ENCODE measurements at places on chromosomes 6 and 20.
A peak's percentile ranks its signal among the peaks of the same experiment; 100 is the strongest.

- DNase-seq: no peak
Observed at GRCh38 chr6:105112577-105112976, 67.2 kb downstream of the POPDC3 start.

DNA sequence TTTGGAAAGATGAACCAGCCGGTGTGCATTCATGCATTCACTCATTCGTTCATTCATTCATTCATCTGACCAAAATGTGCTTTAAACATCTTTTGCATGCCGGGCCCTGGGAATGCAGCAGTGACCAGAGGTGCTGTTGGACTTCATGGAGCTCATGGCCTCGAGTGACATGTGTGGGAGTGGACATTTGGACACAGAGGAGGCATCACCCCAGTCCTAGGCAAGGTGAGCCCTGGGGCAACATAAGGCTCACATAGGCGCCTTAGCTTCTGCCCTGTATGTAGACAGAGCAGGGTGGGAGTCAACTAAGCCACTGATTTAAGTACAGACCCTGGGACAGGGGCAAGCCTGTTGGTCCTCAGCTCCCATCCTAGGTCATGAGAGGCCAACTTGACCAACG lies 71.6 kb downstream of the STK35 start:
- no peak for DNase-seq

- no peak for DNase-seq
Observed at GRCh38 chr6:134491477-134491876, 173.6 kb upstream of the SGK1 start.

DNA sequence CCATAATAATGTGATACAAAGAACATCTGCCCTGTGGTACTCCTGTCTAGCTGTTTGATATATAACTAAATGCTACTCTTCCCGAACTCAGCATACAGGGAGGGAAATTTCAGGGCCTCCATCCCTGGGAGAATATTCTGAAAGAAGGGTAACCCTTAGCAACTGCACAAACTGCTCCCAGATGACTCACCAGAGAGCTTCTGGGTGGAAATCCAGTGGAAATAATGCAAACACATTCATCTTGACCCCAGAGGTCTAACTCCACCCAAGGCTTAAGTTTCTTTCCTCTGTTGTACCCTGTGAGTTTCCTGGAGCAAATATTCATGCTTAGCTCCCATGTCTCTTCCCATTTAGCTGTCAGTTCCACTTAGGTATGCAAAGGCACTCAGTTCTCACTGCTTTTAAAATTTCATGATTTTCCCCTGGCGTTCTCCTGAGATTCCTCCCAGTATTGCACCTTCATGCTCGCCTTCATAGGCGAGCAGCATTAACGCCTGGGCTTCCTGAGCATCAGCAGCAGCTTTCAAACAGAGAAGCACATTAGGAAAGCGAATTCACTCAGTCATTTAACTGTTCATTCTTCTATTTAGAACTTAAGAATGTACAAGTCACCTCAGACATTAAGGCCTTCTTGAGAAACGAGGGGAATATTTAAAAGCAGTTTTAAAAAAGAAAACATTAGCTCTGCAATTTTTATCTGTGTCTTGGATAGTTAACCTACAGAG lies 43.8 kb upstream of the LAMA4 start:
- no peak for DNase-seq

DNA sequence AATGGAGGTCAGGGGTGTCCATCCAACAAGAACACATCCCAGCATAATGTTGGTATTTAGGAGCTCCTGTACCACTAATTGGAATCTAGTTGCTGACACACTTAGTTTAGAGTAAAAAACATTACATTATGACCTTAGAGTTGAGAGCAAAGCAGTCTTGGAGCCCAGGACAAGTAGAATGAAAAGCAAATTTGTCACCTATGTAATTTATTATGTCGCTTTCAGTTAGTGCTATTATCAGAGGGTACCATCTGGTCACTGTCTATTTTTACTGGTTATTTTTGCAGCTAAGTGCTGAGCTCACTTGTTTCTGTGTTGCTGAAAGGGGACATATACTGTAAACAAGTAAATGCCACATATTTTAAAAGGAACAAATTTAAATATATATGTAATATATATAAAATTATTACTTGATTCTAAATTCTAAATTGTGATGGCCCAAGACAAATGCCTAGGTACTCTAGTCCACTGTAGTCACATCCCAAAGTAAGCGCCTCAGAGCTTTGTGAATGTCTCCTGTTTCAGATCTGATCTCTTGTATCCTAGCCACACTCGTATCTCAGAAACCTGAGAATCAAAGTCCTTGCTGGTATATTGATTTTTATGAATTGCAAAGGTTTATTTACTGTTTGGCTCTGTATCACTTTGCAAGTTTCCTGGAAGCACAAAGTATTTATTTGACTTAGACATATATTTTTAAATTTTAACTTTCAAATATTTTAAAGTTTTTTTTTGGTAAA lies 148.6 kb upstream of the MAN1A1 start:
- no peak for DNase-seq

GRCh38 chr6:70072540-70073179 lies 206.3 kb downstream of the COL19A1 start:
- DNase-seq: no peak

DNA sequence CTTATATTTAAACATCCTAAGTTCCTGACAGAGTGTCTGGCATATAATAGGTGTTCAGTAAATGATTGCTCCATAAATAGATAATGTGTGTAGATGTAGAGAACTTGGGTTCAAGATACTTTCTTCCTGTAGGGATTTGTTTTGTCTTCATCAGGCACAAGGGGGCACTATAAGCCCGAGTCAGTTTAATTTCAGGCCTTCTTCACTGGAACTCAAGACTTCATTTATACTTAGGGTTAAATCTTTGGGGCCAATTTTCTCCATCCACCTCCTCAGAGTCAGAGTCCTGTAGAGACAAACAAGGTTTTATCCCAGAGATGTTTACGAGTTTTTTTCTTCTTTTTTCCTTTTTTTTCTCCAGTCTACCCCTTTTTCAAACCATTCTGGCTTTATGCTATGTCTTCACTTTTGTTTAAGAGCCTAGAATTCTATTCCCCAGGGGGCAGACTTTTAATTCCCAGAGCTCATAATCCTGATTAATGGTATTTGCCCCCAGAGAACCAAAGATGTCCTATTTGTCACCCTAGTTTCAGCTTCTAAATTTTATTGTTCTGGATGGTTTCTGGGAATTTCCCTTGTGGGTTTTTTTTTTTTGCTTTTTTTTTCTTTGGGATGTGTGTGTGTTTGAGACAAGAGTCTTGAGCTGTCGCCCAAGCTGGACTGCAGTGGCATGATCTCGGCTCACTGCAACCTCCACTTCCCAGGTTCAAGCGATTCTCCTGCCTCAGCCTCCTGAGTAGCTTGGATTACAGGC lies 88.4 kb downstream of the HFE start:
- DNase-seq: peak; percentile 44

DNA sequence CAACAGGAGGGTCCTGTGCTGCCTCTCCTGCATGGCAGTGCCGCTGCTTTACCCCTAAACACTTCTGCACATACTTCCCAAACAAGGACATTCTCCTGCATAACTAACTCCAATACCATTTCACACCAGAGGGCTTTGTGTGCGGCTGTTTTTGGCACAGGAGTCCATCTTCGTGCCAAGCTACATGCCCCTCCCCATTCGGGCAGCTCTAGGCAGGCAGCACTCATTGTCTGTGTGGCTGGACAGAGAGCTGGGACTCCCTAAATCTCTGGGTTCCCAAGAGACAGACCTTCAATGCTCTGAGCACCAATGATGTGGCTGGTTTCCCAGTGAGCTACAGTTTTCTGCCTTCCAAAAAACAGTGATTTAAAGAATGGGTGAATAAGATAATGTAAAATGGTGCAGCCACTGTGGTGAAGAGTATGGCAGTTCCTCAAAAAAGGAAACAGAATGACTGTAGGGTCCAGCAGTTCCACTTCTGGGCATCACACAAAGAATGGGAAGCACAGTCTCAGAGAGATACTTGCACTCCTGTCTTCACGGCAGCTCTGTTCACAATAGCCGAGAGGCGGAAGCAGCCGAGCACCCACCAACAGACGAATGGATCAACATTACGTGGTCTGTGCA lies 80.3 kb upstream of the DUSP22 start:
- no peak for DNase-seq

DNA sequence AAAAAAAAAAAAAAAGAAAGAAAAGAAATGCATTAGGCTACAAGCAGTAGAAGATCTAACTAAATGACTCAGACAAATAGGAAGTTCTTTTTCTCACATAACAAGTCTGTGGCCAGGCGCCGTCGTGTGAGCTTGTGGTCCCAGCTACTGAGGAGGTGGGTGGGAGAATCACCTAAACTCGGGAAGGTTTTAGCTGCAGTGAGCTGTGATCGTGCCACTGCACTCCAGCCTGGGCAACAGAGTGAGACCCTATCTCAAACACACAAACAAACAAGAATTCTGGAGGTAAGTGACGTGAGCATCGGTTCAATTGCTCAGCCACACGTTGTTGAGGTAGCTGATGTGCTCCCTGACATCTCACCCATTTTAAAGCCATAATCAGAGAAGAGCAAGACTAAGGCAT lies 37.9 kb upstream of the SLC23A2 start:
- no peak for DNase-seq

- DNase-seq: no peak
Observed at GRCh38 chr20:35299780-35300179, 7.6 kb upstream of the FAM83C start.

GRCh38 chr6:16901782-16902181 lies 140.5 kb upstream of the ATXN1 start:
- no peak for DNase-seq

DNA sequence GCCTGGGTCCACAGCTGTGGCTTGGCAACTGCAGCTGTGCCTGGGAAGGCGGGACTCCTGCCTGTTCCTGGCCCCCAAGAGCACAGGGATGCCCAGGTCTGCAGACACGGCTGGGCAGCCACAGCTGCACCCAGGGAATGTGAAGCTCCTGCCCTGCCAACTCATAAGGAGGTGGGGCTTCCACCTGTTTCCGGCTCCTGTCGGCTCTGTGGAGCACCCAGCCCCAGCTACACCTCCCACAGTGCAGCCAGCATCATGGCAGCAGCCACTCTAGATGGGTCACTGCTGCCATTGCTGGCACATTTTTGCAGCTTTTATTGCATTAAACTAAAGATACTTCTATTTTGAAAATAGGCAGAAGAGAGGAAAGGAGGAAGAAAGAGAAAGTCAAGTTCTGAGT lies 207.9 kb downstream of the SAMD5 start:
- no peak for DNase-seq

GRCh38 chr6:150894935-150895552 lies 29.5 kb downstream of the MTHFD1L start:
- no peak for DNase-seq

DNA sequence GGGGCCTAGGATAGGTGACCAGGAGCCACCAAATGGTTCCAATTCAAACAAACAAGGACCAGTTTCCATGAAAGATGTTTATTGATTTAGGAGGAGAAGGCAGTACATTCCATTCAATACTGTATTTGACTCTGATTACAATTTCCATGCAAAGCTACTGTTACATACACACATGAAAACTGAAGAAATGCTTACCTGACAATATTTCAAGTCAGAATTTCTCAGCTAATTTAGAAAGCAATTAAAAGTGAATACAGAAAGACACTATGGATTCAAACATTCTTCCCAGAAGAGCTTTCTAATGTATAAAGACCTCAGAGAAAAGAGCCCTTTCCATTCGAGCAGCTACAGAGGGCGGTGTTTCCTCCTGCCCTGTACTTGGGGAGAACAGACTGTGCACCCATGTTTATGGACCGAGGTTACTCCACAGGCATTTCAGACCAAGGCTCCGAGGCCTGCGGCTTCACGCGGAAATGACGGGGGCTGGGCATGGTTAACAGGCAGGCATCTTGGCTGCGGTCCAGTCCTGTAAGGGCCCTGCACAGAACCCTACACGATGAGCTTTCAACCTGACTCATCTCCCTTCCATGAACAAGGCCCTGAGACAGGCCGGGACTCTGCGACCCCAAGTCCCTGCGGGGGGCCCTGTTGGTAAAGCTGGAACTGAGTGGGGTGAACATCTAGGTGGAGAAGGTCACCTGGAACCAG lies 25.7 kb upstream of the TCFL5 start:
- no peak for DNase-seq

- DNase-seq: no peak
Observed at GRCh38 chr6:32386040-32386439, 14.3 kb upstream of the TSBP1 start.

DNA sequence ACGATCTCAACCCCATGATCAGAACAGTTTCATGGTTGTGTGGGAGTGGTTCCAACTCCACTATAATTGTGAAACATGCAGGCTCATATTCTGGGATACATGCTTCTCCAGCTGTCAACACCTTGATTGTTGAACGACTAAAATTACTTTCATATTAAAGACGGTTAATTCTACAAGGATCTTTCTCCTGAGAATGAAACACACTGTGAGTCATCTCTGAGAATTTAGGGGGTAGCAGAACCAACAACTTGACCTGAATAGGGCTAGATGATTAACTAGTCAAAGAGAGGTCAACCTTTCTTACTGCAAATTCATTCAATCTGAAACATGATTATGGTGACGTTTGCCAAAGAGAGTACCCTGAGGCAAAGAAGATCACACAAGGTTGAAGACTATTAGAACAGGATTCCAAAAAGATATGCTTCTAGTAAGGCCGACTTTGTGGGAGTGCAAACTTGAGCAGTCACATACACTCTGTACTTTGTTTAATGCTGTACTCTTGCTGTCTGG lies 175.2 kb upstream of the CITED2 start:
- DNase-seq: no peak

GRCh38 chr6:122063761-122064160 lies 335.7 kb upstream of the HSF2 start:
- DNase-seq: no peak

DNA sequence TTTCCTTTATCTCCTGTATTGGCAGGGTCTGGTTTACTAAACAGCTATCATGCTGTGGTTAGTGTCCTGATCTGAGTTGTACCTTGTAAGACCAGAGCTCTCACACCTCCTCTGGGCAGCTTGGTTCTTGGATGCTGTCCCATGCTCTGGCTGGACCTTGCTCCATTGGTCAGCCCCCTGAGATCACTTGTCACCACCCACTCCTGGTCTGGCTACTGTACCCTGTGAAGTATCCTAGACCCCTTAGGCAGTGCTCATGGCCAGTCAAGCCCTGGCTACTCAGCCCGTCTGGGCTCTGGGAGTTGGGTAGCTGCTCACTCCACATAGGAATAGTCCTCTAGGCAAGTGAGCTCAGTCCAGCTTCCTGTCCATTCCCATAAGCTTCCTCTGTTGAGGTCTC lies 31.1 kb downstream of the ADGRF4 start:
- no peak for DNase-seq

- DNase-seq: no peak
Observed at GRCh38 chr6:40249935-40250334, 315.7 kb upstream of the MOCS1 start.

GRCh38 chr20:8535403-8536261 lies 403.6 kb downstream of the PLCB1 start:
- peak; percentile 17 for DNase-seq
